Adrenal gland (tissue), 19 donors: ENCODE measurements at places on chromosomes 16 and 17. TPM values are rescaled to one million over a fixed set of nuclear protein-coding genes. Genes with fewer than 3 reads are reported as not detected.

- H3K4me1 ChIP-seq = no peaks in the 10 kb centered on the region
- no peak overlapping the region for H3K27ac ChIP-seq
- DNase-seq = no peak
- H3K27me3 ChIP-seq = no peaks in the 10 kb centered on the region
- no peak overlapping the region for H3K4me3 ChIP-seq
These were observed 9.2 kb downstream of the MPV17L start for GRCh38 chr16:15404792-15405191.

- H3K36me3 ChIP-seq = no peaks in the 10 kb centered on the region
- H3K4me1 ChIP-seq = peaks cover 18% of the 10 kb centered on the region
- H3K27ac ChIP-seq = peak overlapping the region; percentile 72
- DNase-seq = peak; percentile 97
- H3K4me3 ChIP-seq = no peak overlapping the region
These were observed 497 bp downstream of the SMIM5 start for GRCh38 chr17:75633486-75634375.

Gene CTRB2
- total RNA-seq = 3.3 TPM

- no peaks in the 10 kb centered on the region for H3K27me3 ChIP-seq
- H3K4me1 ChIP-seq = no peaks in the 10 kb centered on the region
- DNase-seq = no peak
- no peak overlapping the region for H3K27ac ChIP-seq
- no peaks in the 10 kb centered on the region for H3K36me3 ChIP-seq
These were observed 36.0 kb downstream of the MYH11 start for GRCh38 chr16:15820837-15821236.

Gene RNPS1
- 125 TPM for total RNA-seq

- no peaks in the 10 kb centered on the region for H3K27me3 ChIP-seq
- H3K4me1 ChIP-seq = no peaks in the 10 kb centered on the region
- no peaks in the 10 kb centered on the region for H3K36me3 ChIP-seq
These were observed 17.0 kb upstream of the TOX3 start for GRCh38 chr16:52563767-52564611.

Gene CDC27
- total RNA-seq = 72.4 TPM

GRCh38 chr16:12099451-12100123 lies 123.1 kb downstream of the SNX29 start:
- H3K27me3 ChIP-seq = no peaks in the 10 kb centered on the region
- H3K27ac ChIP-seq = no peak overlapping the region
- DNase-seq = no peak
- H3K36me3 ChIP-seq = no peaks in the 10 kb centered on the region
- H3K4me3 ChIP-seq = no peak overlapping the region

- no peak for DNase-seq
- no peak overlapping the region for H3K27ac ChIP-seq
- H3K4me3 ChIP-seq = no peak overlapping the region
- H3K36me3 ChIP-seq = no peaks in the 10 kb centered on the region
- no peaks in the 10 kb centered on the region for H3K27me3 ChIP-seq
These were observed 8.8 kb downstream of the IL21R start for GRCh38 chr16:27410761-27411160.

Gene CCL17
- total RNA-seq = not detected

Gene SLFN5
- total RNA-seq = 51.4 TPM

- H3K36me3 ChIP-seq = no peaks in the 10 kb centered on the region
- DNase-seq = no peak
- no peak overlapping the region for H3K27ac ChIP-seq
- no peaks in the 10 kb centered on the region for H3K4me1 ChIP-seq
- no peak overlapping the region for H3K4me3 ChIP-seq
These were observed 3.7 kb downstream of the PIK3R5 start for GRCh38 chr17:8961829-8962228.

Gene DNAH9
- total RNA-seq = 0.55 TPM
